ENCODE measurements at places on chromosomes 6 and 20.

DNA sequence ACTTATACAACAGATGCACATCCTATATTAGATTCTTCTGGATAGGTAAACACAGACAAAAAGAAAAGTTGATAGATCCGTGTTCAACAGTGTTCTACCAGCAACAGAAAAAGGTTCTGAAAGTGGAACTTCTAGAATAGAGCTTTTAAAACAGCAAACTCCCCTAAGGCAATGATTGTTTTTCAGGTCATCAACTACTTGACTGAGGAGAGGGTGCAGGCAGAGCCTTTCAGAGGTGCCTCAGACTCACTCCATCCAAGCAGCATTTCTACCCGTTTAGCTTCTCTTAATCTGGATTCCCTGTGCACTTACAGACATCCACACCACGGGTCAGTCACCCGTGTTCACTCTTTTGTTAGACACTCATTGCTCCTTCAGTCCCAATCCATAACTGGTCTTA lies 28.9 kb downstream of the FYN start:
- no peak for DNase-seq

GRCh38 chr6:148396411-148396810 lies 53.8 kb downstream of the SASH1 start:
- no peak for DNase-seq

- peak; percentile 67 for DNase-seq
Measured at GRCh38 chr6:80605165-80605989, 498.9 kb downstream of the BCKDHB start.

GRCh38 chr6:107466062-107466461 lies 6.7 kb upstream of the PDSS2 start:
- DNase-seq = no peak

DNA sequence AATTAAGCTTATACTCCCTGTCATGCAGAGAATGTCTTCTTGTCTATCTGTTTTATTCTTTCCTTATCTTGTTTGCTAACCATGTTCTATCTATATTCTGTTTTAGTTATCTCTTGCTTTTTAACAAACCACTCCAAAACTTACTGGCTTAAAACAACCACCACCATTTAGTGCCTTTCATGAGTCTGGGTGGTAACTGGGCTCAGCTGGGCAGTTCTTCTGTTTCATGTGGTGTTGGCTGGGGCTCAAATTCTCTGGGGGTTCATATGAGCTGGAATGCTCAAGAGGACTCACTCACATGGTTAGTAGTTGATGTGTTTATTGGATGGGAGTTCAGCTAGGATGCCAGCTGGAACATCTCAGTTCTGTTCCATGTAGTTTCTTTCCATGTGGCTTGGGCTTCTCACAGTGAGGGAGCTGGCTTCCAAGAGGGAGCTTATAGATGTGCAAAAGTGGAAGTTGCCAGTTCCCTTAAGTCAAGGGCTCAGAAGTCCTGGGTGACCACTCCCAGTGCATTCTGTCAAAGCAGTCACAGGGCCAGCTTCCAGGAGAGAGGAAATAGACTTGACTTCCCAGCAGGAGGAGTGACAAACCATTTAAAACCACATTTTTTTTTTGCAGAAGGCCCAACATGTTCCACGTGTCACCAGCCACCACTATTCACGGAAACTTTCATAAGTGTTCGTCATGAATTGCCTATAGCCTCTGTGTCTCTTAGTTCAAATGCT lies 70.4 kb downstream of the PLCB4 start:
- no peak for DNase-seq

GRCh38 chr6:29517728-29518440 lies 30.1 kb upstream of the MAS1L start:
- DNase-seq = no peak

DNA sequence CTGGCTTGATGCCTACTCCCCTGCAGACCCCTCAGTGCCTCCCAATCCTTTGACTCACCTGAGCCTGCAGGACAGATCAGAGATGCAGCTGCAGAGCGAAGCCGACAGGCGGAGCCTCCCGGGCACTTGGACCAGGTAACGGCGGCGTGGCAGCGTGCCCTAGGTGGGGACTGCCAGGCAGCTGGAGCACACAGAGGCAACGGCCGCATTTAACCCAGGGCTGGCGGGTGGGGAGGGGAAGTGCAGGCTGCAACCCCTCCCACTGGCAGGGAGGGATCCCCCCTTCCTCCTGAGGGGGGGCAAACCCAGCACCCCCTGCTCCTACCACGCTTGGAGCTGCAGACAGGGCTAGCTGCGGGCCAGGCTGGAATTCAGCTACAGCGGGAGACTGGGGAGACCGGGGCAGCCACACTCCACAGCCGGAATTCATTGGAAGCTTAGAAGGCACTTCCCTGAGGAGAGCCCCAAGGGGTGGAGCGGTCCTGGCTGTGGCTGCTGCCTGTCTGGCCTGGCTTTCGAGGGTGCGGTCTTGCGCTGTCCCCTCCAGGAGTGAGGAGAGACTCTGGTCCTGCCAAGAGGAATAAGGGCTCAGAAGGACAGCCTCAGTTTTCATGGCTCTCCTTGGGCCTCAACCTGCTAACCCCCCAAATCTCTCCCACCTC lies at the start of gene MATN4:
Gene MATN4, minus strand, starts transcription at position 183 of the 662 bp plus-strand sequence. CDS start 2,717 bp downstream, outside the sequence.
- no peak for DNase-seq

DNA sequence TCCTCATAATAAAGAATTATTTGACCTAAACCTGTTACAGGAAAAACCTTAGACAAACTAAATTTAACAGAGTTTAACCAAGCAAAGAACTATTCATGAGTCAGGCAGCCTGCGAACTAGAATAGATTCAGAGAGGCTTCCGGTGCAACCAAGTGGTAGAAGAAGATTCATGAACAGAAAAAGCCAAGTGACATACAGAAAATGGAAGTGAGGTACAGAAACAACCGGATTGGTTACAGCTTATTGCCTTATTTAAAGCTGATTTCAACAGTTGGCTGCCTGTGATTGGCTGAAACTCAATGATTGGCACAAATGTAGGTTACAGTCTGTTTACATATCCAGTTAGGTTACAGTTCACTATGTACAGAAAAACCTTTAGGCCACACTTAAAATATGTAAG lies 10.1 kb downstream of the PPP1R3G start:
- DNase-seq = peak; percentile 14

DNA sequence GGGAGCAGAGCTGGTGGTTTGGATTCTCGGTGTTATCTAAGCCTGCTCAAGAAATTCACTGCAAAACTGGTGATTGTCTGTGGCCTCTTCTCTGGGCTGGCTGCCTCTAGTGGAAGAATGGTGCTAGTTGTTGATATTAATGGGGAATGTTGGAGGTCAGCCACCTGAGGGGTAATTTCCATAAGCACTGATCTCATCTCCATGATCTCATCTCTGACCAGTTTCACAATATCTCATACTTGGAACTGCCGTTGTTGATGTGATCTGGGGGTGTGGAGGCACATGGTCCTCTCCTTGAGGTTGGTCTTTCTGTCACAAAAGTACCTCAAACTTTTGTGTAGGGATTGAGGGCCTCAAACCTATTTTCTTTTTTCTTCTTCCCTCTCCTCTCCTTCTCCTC lies 102.6 kb downstream of the CD109 start:
- DNase-seq = peak; percentile 90

GRCh38 chr6:16168121-16168520 lies 39.2 kb downstream of the MYLIP start:
- DNase-seq = no peak

- DNase-seq = peak; percentile 3
Measured at GRCh38 chr20:5297280-5298004, 19.3 kb downstream of the PROKR2 start.

GRCh38 chr6:42103753-42104094 lies 38.7 kb downstream of the C6orf132 start:
- DNase-seq = no peak

DNA sequence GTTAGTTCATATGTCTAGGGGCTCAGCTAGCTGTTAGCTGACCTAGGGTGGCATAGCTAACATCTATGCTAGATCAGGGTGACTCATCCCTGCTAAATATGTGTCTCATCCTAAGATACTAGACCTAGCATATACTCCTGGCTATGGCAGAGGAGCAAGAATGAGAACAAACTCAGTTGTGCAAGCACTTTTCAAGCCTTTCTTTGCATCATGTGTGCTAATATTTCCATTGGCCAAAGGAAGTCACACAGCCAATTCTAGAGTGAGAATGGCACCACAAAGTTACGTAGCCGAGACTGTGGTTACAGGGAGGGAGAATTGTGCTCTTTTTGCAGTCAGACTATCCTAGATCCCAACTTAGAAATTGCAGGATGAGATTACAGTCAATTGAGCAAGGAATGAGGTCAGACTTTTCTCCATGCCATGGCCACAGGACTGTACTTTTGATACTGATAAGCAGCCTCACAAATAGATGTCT lies 78.7 kb downstream of the PLCB4 start:
- DNase-seq = peak; percentile 60

DNA sequence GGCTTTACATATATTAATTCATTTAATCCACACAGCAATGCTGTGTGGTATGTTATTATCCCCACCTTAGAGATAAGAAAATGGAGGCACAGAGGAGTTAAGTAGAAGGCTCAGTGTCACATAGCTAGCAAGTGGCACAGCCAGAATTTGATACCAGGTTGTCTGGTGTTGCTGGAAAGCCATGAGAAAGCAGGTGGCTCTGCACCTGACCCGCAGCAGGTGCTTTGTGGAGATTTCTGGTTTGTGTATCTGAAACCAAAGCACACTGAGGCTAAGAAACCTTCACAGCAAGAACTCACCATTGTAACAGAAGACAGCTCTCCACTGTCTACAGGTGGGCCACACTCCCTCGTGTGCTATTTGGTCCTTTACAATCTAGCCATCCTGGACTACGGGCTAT lies 7.5 kb downstream of the ELMO2 start:
- no peak for DNase-seq

DNA sequence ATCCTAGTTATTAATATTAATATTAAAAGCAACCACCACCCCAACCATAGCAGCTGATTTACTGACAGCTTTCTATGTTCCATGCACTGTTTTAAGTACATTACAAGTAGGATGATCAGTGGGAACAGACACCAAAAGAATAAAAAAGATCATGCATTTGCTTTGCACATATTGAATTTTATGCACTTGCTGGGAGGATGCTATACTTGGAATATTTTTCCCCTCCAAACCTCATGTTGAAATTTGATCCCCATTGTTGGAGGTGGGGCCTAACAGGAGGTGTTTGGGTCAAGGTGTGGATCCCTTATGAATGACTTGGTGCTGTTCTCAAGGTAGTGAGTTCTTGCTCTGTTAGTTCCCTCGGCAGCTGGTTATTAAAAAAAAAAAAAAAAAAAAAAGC lies 178.9 kb upstream of the MYLIP start:
- no peak for DNase-seq

DNA sequence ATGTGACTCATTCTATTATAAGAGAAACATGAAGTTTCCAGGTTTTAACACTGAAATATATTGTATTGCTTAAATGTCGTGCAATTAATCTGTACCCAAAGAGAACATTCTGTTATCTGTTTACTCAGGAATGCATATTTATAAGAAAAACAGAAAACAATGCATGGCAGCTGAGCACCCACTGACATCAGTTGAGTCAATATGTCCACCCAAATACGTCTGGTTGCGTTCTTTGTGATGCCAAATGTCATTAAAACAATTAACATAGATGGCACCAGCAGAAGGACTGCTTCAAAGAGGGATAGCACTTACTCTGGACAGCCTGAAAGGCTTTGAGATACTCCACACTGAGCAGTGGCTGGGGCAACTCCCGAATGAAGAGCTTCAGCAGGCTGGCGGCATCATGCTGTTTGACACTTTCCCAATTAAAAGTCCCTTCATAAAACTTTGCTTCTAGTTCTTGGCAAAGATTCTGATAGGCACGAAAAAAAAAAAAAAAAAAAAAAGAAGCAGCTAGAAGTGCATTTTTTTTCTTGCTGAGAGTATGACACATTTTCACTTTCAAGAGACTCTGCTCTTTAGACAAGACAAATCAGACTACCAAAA lies 102.3 kb downstream of the ARHGAP18 start:
- DNase-seq = no peak

Data from fibroblast of skin of right quadriceps (primary cell).